Activated naive CD8-positive, alpha-beta T cell treated with anti-CD3 and anti-CD28 coated beads, Interleukin-2, amount 10 ng/mL, durations not matched to agents 7 days and 5 days (primary cell): ENCODE measurements at places on chromosomes 11 and 22. TPM values are rescaled to one million over a fixed set of nuclear protein-coding genes. Genes with fewer than 3 reads are reported as not detected.
A peak's percentile ranks its signal among the peaks of the same experiment; 100 is the strongest.

Gene MS4A4E
- total RNA-seq: not detected

Gene TRIM6
- 2.7 TPM for total RNA-seq

Gene ARHGEF17
- total RNA-seq: not detected

Gene SAA4
- not detected for total RNA-seq

Gene MYOD1
- not detected for total RNA-seq

Gene TEAD1
- not detected for total RNA-seq

Gene TMEM45B
- total RNA-seq: 1.5 TPM

Gene TMPRSS4
- 0.40 TPM for total RNA-seq

Gene MYO7A
- total RNA-seq: 0.22 TPM

Gene TREH
- total RNA-seq: not detected

GRCh38 chr22:47446331-47446730 lies 683.9 kb downstream of the TBC1D22A start:
- H3K27me3 ChIP-seq: no peaks in the 10 kb centered on the region
- no peaks in the 10 kb centered on the region for H3K4me1 ChIP-seq
- no peak overlapping the region for H3K27ac ChIP-seq
- no peaks in the 10 kb centered on the region for H3K36me3 ChIP-seq

DNA sequence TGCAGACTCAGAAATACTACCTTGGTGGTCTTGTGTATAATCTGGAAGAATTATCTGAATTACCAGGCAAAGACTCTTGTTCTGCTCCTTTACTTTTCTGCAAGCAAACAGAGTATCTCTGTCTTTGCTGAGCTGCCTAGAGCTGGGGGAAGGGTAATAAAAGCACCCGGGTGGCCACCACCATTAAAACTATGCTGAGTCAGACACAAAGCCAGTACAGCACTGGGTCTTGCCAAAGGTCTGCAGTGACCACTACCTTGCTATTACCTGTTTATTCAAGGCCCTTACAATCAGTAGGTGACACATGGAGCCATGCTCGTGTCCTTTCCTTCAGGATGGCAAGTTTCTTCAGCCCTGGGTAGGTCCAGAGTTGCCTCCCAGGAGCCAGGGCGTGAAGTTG lies 420.6 kb upstream of the CNTN5 start:
- H3K36me3 ChIP-seq: no peaks in the 10 kb centered on the region
- no peak overlapping the region for H3K4me3 ChIP-seq
- no peaks in the 10 kb centered on the region for H3K4me1 ChIP-seq
- no peaks in the 10 kb centered on the region for H3K27me3 ChIP-seq
- no peak overlapping the region for H3K27ac ChIP-seq

- H3K4me3 ChIP-seq: no peak overlapping the region
- H3K4me1 ChIP-seq: no peaks in the 10 kb centered on the region
- H3K36me3 ChIP-seq: no peaks in the 10 kb centered on the region
- no peaks in the 10 kb centered on the region for H3K27me3 ChIP-seq
- DNase-seq: no peak
Observed at GRCh38 chr11:110828086-110828485, 115.8 kb upstream of the ARHGAP20 start.

- no peak overlapping the region for H3K4me3 ChIP-seq
- no peaks in the 10 kb centered on the region for H3K36me3 ChIP-seq
- no peaks in the 10 kb centered on the region for H3K4me1 ChIP-seq
- no peak overlapping the region for H3K27ac ChIP-seq
Observed at GRCh38 chr11:123144707-123145106, 50.3 kb downstream of the CLMP start.

DNA sequence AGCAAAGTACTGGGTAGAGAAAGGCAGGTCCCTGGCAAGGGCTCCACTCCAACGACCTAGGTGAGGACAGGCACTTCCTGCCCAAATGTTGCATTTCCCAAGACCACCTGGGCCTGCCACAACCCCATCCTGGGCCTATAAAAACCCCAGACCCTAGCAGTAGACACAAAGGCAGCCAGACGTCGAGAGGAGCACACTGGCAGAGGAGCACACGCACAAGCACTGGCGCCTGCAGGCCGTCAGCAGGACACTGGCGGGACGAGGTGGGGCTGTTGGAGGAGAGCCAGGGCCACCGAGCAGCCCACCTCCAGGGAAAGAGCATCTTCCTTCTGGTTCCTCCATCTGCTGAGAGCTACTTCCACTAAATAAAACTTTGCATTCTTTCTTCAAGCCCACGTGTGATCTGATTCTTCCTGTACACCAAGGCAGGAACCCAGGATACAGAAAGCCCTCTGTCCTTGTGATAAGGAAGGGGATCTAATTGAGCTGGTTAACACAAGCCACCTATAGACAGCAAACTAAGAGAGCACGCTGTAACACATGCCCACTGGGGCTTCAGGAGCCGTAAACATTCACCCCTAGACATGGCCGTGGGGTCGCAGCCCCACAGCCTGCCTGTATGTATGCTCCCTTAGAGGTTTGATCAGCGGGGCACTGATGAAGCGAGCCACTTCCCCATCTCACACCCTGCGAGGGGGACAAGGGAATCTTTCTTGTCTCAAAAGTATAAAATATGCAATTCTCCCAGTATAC lies 89.7 kb upstream of the MTMR2 start:
- H3K27ac ChIP-seq: peak overlapping the region; percentile 86
- peaks cover 53% of the 10 kb centered on the region for H3K4me1 ChIP-seq
- peak; percentile 50 for DNase-seq
- H3K4me3 ChIP-seq: peak overlapping the region; percentile 57
- no peaks in the 10 kb centered on the region for H3K27me3 ChIP-seq
- peaks cover 2% of the 10 kb centered on the region for H3K36me3 ChIP-seq

DNA sequence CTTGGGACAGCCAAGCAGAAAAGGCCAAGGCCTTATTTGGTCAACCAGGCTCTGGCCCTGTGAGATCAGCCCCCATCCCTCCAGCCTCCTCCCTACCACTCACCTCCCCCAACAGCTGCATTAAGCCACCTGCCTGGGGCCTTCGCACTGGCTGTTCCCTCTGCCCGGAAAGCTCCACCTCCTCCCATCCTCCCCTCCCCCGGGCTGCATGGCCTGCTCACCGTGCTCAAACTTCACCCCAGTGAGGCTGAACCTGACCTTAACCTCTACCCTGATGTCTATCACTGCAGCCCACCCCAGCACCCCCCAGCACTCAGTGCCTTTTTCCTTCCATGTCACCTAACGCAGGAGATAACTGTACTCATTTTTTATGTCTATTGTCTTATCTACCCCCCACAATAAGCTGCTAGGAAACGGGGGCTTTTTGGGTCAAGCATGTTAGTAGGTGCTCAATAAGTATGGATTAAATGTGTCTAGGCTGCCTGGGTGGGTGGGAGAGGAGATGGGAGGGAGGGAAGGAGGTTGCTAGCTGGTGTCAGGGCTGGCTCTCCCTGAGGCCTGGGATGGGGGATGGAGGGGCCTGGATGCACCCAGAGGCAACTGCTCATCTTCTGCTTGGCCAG lies 912 bp downstream of the PTPRCAP start:
- H3K36me3 ChIP-seq: peaks cover 37% of the 10 kb centered on the region
- H3K4me3 ChIP-seq: peak overlapping the region; percentile 98
- DNase-seq: peak; percentile 79
- peaks cover 47% of the 10 kb centered on the region for H3K4me1 ChIP-seq

GRCh38 chr11:122850076-122850631 lies 11.9 kb downstream of the CRTAM start:
- H3K4me3 ChIP-seq: peak overlapping the region; percentile 84
- peaks cover 20% of the 10 kb centered on the region for H3K36me3 ChIP-seq
- peaks cover 60% of the 10 kb centered on the region for H3K4me1 ChIP-seq
- no peaks in the 10 kb centered on the region for H3K27me3 ChIP-seq

DNA sequence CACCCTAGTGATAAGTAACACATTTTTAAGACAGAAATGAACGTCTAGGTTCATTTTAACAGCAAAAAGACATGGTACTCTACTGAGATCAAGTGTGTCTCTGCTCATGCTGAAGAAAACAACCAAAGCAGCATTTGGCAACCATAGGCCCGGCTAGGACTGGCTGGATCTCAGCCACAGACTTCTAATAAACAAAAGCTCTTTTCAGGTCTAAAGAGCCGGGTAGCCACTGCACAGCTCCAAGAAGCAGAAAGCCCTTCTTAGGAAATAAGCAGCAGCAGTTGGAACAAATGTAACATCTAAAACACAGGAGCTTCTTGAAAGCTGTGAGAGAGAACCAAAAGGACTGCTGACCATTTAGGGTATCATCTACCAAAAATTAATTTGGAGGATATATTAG lies 37.6 kb downstream of the PITPNB start:
- no peaks in the 10 kb centered on the region for H3K27me3 ChIP-seq
- H3K36me3 ChIP-seq: peaks cover 4% of the 10 kb centered on the region
- H3K4me3 ChIP-seq: no peak overlapping the region
- H3K27ac ChIP-seq: no peak overlapping the region
- peaks cover 14% of the 10 kb centered on the region for H3K4me1 ChIP-seq
- DNase-seq: no peak

DNA sequence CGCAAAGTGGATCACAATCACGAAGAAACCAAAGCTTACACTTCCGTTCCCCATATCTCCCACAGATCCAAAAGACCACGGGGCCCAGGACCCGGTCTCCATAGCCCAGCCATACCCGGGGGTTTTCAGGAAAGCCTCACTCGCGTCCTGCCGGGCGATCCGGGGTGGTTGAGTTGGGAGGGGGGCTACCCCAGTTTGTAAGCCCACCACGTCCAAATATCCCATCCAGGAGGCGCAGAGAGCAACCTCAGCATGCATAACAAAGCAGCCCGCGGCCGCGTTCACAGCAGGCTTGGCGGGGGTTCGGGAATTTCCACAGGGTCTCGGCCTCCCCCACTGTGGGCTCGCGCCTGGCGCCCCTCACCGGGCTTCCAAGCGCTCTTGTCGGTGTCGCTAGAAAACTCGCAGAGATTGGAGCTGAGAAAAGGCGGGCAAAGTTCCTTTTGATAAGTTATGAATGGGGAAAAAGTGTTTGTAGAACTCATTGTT lies 9.5 kb downstream of the SDF2L1 start:
- H3K36me3 ChIP-seq: peaks cover 9% of the 10 kb centered on the region
- no peaks in the 10 kb centered on the region for H3K27me3 ChIP-seq
- H3K27ac ChIP-seq: peak overlapping the region; percentile 88

DNA sequence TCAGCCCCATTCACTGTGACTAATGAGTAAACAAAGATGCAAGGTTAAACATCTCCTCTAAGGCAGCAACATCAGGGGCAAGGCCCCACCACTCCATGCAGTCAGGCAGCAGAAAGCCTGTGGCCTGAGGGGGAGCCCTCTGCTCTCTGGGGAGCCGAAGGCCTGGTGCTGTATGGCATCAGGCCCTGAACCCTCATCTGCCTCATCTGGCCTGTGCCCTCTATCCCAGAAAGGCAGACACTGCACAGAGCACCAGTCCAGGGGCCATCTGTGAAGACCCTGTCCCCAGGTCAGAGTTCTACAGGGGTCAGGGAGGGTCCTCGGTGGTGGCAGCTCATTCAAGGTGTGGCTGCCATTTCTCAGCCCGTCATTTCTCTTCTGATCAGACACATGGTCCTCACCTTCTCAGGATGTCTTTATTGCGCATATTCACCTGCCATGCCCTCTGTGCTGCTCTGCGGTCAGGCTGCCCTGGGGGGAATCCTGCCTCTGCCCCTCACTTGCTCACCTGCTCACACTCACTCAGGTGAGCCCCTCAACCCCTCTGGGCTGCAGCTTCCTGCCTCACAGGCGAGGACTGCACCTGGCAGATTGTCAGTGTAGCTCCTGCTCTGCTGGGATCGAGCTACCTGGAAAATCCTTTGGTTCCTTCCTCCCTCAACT lies 103.1 kb upstream of the PITPNB start:
- H3K4me1 ChIP-seq: peaks cover 12% of the 10 kb centered on the region
- peaks cover 2% of the 10 kb centered on the region for H3K27me3 ChIP-seq
- H3K27ac ChIP-seq: no peak overlapping the region
- peak; percentile 23 for DNase-seq
- no peak overlapping the region for H3K4me3 ChIP-seq
- H3K36me3 ChIP-seq: no peaks in the 10 kb centered on the region

- H3K27me3 ChIP-seq: no peaks in the 10 kb centered on the region
- H3K4me1 ChIP-seq: no peaks in the 10 kb centered on the region
- DNase-seq: no peak
- no peak overlapping the region for H3K27ac ChIP-seq
- no peak overlapping the region for H3K4me3 ChIP-seq
Observed at GRCh38 chr11:46729110-46730027, 10.4 kb downstream of the F2 start.

DNA sequence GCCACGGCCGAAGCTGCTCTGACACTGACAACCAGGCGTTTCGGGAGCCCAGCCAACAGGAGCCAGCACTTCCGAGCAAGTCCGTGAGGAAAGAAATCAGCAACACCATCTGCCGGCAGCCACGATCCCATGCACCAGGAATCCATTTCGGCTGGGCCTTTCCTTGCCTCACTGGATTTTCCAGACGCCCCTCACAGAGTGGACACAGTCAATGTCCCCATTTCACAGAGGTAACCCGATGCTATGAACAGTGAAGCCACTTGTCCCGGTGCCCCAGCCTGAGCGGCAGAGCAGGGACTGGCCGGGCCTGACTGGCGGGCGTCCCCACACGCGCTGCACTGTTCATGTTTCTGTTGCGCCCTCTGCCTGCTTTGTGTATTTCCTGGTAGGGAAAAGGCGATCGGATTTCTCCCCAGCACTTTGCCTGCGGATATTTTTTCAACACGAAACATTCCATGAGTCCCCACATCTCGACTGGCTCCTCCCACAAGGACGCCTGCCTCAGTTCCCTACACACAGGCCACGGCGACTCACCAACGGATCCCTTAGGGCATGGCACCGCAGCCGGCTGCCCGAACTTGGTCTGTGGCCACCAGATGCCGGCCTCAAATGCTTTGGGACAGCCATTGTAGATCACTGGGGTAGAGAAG lies 55.3 kb downstream of the TRMU start:
- no peaks in the 10 kb centered on the region for H3K36me3 ChIP-seq
- H3K4me1 ChIP-seq: peaks cover 4% of the 10 kb centered on the region
- no peaks in the 10 kb centered on the region for H3K27me3 ChIP-seq
- no peak for DNase-seq
- no peak overlapping the region for H3K4me3 ChIP-seq

DNA sequence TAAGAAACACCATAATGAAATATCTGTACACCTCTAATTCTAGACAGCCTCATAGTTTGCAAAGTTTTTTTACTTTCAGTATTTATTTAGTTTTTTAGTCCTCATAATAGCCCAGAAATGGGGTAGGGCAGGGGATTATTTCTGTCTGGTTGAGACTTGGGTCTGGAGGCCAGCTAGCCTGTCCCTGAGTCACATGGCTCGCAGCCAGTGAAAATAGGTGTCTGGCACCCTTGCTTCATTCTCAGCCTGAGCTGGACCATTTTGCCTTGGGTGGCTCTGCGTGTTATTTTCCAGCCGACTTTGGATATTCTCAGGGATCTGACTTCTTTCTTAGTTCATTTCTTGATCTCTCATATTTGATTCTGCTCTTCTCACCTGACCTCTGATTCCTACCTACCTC lies 123.9 kb upstream of the NARS2 start:
- no peak overlapping the region for H3K4me3 ChIP-seq
- H3K27ac ChIP-seq: no peak overlapping the region
- H3K36me3 ChIP-seq: no peaks in the 10 kb centered on the region
- no peaks in the 10 kb centered on the region for H3K4me1 ChIP-seq

DNA sequence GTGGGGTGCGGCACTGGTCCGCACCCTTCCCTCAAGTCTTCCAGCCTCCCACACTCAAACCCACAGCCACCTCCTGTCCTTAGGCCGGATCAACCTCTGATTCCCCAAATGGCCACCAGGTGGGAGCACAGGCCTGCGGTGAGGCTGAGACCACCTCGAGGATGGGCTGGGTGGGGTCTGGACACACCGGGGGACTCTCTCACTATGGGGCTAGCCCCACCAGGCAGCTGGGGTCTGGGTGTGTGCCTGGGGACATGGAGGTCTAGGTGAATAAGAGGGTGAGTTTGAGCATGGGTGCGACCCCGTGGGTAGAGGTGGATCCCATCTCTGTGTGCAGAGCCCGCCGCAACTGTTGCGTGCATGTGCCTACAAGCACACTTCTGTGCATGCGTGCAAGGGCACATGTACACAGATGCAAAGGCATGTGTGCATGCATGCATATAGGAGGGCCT lies 32.6 kb downstream of the MYO18B start:
- H3K36me3 ChIP-seq: peaks cover 4% of the 10 kb centered on the region
- no peaks in the 10 kb centered on the region for H3K27me3 ChIP-seq
- H3K4me3 ChIP-seq: no peak overlapping the region
- peaks cover 19% of the 10 kb centered on the region for H3K4me1 ChIP-seq
